ENCODE measurements at places on chromosomes 12 and 14.
A peak's percentile ranks its signal among the peaks of the same experiment; 100 is the strongest.

DNA sequence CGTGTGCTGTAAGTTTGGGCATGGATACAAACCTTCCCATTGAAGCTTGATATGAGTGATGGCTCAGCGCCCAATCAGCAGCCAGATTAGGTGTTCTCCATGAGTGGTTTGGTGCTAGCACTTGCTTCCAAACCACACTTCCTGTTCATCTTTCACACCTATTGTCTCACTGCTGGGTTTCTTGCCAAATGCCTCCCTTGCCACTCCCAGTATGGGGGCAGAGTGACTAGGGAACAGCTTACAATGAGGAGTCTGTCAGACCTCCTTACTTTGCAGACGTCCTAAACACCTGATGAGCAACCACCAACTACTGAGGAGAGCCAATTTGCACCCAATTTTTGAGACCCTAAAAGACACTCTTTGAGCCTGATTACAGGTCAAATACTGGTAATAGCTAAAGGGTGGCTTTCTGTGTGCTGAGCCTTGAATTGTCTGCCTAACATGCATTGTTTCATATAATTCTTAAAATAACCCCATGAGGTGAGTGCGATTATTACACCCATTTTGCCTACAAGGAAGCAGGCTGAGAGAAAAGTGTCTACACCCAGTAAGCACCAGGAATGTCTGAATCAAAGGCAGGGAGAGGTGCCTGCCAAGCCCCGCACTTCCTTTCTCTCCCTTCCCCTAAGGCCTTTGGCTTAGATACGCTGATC lies 48.4 kb upstream of the FOS start:
- DNase-seq, result peak; percentile 64

- DNase-seq, result no peak
Measured at GRCh38 chr14:104305511-104306449, 167.4 kb downstream of the KIF26A start.

- no peak for DNase-seq
Measured at GRCh38 chr12:103181366-103182152, 224.1 kb downstream of the ASCL1 start.

DNA sequence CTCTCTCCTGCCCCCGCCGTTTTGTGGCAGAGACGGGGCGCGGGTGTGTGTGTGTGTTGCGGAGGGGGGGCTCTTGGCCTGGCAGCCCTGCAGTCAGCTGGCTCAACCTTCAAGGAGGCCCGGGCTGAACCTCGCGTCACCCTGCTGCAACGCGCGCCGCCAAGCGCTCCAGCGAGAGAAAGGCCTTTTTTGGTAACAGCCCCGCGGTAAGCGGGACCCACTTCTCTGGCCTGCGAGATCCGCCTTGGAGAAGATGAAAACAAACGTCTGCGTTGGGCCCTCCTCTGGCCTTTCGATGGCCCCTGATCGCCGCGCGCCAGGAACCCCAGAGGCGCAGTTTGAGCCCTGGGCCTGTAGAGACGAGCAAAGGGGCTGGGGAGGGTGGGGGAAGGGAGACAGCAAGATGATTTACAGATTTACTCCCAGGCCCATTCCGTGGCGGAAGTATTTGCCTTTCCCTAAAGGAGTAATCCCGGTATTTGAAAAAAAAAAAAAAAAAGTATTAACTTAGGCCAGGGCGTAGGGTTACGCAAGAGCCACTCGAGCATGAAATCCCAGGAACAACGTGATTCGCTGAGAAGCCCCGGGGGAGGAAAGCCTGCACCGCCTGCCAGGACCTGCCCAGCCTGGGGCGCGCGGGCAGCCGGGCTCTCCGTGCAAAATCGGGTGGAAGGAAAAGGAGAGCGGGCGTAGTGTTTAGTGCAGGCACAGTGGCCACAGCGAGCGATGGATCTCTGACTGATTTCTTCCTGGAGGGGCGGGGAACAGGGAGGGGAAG lies 4.5 kb upstream of the IRF2BPL start:
- DNase-seq, result peak; percentile 99

GRCh38 chr12:96585977-96586376 lies 96.6 kb downstream of the CFAP54 start:
- DNase-seq, result no peak

- no peak for DNase-seq
Measured at GRCh38 chr12:12392413-12392812, 35.5 kb downstream of the BORCS5 start.

DNA sequence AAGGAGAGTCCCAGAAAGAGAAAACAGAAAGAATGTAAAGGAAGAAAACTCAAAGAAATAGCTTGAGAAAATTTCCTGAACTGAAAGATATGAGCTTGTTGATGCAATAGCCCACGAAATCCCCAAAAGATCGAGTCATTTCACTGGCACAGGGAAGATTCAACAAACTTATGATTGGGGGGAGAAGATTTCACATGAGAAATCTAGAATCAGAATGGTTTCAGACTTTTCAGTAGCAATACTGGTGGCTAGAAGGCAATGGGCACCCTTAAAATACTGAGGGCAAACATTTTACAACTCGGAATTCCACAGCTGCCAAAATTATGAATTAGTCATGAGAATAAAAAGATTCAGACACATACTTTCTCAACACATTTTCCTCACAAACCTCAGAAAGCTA lies 8.9 kb upstream of the KRT7 start:
- no peak for DNase-seq

GRCh38 chr14:39841088-39841487 lies 408.9 kb upstream of the FBXO33 start:
- no peak for DNase-seq

- DNase-seq, result no peak
Measured at GRCh38 chr12:124913474-124914391, 717 bp downstream of the UBC start.

DNA sequence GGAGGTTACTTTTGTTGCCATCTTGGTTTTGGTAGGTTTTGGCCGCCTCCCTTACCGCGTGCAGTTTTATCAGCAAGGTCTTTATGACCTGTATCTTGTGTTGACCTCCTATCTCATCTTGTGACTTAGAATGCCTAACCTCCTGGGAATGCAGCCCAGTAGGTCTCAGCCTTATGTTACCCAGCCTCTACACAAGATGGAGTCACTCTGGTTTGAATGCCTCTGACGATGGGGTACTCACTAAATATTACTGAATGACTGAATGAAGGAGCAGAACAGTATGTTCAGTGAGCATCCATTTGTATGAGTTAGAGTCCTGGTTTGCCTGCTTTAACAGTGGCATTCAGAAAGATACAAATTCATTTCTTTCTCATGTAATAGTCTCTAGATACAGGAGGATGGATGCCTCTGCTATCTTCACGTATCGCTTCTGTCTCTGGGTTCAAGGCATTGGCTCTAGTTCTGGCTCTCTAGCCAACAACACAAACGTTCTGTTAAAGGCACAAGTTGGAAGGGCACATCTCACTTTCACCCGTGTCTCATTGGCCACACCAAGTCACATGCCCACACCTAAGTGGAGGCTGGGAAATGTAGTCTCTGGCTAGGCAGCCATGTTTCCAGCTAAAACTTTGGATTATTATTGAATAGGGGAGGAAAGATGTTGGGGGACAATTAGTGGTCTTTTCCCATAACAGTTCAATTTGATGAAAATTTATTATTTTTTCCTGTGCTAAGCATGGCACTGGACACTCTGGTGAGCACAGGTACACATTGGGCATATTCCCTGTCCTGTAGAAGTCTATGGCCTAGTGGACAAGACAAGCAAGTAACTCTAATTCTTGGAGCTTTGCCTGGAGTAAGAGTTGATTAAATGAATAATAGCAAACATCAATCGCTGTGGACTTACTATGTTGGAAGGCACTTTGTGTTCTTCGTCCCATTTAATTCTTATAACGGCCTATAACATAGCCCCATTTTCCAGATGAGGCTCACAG lies 75.2 kb upstream of the RPH3A start:
- peak; percentile 60 for DNase-seq

- no peak for DNase-seq
Measured at GRCh38 chr14:104262515-104263514, 124.4 kb downstream of the KIF26A start.

DNA sequence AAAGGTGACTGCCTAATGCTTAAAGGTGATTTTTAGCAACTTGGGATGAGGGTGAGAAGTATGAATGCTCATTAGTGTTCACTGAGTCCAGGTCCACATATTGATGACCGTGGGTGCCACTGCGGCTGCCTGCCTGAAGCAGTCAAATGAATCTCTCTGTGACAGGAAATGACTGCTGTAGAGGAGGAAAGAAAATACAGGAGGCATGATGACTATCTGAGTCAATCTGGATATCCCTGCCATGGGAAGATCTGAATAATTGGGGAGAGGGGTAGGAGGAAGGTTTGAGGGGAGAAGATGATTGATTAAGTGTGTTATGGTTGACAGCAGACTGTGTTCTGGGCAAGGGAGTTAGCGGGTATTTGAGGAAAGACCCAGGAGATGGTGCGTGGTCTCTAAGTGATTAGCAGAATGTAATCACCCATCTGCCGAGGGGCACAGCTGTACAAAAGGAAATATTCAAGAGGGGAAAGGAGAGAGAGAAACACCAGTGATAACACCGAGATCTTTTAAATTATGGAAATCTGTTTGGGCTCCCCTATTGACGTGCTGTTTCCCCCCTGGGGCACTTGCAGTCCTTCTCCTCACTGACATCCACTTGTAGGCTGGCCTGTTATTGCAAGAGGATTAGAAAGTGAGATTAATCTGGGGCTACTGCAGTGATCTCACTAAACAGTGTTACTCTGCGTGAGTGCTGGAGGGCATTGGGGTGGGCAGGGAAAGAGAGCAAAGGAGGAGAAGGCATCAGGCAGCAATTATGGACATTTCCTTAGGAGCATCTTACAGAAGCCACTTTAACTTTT lies 97.7 kb downstream of the AKAP6 start:
- DNase-seq, result no peak

DNA sequence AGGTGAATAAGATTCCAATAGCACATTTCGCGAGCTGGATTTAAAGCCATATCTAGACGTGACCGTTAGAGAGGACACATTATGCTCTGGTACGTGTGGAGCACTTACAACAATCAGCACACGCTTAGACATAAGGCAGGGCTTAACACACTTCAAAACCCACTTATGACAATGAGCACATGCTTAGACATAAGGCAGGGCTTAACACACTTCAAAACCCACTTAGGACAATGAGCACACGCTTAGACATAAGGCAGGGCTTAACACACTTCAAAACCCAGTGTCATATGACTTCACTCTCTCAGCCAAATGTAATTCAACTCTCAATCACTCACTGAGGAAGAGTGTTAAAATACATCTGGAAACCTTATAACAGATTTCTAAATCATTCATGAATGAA lies 11.2 kb upstream of the PLD4 start:
- DNase-seq, result no peak

All from A549 (cell line).